ENCODE measurements at places on chromosomes 2 and 18.

DNA sequence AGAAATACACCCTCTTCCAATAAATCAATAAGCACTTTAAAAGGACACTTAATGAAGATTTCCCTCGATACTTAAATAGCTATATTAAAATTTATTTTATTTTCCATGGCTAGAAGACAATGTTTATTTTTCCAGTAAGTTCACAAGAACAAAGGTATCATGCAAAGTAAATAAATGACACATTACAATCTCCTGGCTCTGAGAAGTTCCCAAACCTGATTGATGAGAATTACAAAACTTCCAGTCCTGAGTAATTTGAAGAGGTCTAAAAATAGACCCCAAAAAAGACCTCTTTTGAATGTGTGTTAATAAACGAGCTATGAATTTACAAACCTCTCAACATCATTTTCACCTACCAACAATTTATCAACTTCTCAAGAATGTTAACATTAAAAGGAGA, 1.5 kb upstream of the PEX13 start:
- DNase-seq, result no peak

GRCh38 chr18:26757263-26758019, 108.1 kb downstream of the AQP4 start:
- DNase-seq, result no peak

- DNase-seq, result no peak
Observed at GRCh38 chr2:60295636-60295962, 257.9 kb downstream of the BCL11A start.

GRCh38 chr18:24831871-24832665, 371.6 kb downstream of the HRH4 start:
- DNase-seq, result peak; percentile 65

GRCh38 chr2:132372276-132372675, 44.3 kb upstream of the GPR39 start:
- no peak for DNase-seq

DNA sequence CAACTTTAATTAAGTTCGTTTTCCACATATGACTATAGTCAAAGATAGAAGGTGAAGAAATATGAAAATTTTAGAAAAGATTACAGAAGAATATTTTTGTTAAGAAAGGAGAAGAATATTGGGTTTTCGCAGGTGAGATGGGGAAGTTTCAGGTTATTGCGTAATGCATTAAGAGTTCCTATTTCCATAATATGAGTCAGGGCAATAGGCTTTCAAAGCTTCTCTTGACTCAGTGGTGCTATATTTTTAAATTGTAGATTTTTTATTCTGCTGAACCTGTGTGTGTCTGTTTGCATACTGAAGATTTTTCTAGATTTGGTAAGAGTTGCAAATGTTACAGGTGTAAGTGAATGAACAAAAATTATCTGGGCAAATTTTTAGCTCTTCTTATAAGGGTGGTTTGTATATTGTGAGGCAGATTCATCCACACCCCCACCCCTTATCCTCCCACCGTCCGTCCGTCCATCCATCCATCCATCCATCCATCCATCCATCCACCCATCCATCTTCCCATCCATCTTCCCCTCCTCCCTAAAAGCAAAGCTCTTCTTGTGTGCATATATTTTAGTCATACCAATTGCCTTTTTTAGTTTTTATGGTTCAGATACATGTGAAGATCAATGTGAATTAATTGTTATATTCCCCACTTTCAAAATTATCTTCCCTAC, 69.6 kb downstream of the MYO1B start:
- DNase-seq, result no peak

DNA sequence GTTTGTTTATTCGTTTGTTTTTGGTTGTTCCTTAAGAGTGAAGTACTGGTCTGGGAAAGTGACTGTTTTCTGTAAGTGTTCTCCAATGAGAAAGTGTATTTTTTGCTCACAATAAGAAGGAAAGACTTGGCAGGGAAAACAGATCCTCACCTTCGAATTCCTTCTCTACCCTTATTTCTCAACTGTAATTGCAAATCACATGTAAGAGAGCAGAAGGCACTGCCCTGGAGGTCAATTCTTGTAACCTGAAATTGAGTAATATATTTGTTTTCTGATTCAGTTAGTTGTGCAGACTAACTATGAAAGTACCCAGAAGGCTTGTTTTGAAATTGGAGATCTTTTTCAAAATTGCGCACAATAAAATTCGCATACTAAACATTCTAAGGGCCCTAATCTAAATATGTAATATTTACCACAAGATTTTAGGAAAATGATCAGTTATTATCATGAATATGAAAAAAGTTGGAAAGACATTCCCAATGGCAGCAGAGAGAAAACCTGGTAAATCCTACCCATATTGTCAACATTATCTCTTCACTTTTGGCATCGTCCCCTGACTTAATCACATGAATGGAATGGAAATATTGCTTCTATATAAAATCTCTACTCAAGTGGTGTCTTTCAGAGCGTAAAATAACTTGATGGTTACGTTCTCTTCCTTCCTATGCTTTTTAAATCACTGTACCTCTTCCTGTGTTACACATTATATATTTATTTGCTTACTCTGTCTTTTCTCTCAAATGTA, 24.1 kb downstream of the TFPI start:
- no peak for DNase-seq

DNA sequence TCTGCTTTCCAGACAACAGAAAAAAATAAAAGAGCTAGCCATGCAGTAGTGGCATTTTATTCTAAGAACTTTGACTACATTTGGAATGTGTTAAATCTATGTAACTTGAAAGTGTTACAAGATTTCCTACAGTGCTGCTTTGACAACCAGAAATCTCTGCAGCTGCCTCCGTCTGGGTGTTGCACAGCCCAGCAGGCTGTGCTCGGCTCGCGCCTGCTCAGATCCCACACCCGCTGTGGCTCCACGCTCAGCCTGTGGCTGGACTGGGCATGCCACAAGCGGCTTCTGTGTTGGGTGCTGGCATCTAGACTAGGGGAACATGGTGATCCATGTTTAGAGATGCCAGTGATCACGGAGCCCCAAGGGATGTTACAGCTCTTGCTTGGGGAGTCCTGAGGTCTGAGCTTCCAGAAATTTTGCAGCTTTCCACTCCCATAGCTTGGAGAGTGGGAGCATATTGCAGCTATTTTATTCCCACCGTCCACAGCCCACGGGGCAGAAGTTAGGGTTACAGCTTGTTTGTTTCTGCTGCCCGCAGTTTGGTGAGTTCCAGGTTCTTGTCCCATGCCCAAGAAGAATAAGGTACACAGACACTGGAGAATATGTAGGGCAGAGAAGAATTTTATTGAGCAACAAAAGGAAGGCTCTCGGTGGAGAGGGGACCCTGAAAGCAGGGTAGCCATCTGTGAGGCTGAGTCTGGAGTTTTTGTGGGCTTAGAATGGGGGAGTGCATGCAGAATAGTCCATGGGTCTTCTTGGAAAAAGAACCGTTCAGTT, 44.1 kb downstream of the FAM171B start:
- no peak for DNase-seq

DNA sequence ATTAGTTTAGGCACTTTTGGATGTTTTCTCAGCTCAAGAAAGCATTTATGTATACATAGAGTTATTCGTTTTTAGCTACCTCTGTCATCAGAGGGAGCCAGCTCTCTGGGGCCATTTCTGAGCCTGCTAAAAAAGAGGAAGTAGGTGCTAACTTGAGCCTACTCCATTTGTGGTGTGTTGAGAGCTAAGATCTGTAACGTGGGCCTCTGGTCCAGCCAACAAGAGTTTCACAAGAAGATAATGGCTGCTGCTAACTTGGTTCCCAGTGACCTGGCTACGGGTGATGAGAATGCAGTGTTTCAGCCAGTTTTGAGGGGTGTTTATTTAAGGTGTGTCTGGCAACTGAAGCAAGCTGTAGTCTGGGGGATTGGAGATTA, 182.5 kb downstream of the PRKCE start:
- no peak for DNase-seq

DNA sequence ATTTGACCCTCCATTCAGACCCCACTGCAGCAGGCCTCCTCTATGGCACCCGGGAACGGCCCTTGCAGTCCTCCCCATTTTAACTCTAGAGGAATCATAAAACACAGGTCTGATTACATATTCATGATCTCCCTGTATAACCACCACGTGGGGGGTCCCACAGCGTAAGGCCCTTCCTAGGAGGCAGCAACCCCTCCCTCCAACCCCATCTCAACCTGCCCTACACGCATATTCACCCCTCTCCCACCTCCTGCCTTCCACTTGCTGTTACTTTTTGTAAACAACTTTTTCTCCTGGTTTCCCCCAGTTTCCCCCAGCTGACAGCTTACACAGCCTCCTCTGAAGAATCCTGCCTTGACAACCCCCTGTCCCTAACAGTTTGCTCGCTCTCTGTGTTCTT, 85.1 kb upstream of the FOXI3 start:
- no peak for DNase-seq

GRCh38 chr18:79422022-79422782, 26.5 kb downstream of the NFATC1 start:
- no peak for DNase-seq

- DNase-seq, result peak; percentile 96
Observed at GRCh38 chr18:58297198-58297597, 253.2 kb downstream of the NEDD4L start.

- peak; percentile 5 for DNase-seq
Observed at GRCh38 chr2:145591109-145591809, 1071.3 kb upstream of the ZEB2 start.

GRCh38 chr2:45494275-45494977, 116.6 kb downstream of the SRBD1 start:
- peak; percentile 61 for DNase-seq

GRCh38 chr2:108219688-108220087, 20.1 kb upstream of the SULT1C3 start:
- DNase-seq, result peak; percentile 16

DNA sequence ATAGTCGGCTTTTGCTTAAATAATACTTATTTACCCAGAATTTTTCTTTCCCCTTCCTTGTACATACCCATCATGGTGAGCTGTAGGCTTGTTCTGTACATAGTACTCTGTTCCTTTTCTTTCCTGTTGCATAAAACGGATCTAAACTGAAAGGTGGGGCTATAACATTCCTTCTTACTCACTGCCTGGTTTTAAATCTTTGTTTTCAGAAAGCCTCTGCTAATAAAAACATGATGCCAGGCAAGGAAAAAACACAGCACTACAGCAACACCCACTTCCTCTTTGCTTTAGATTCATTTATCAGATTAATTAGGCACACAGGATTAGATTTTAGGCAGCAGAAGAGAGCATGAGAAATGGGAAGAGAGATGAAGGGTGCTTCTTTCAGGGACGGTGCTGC, 19.6 kb upstream of the STON1 start:
- DNase-seq, result peak; percentile 39

DNA sequence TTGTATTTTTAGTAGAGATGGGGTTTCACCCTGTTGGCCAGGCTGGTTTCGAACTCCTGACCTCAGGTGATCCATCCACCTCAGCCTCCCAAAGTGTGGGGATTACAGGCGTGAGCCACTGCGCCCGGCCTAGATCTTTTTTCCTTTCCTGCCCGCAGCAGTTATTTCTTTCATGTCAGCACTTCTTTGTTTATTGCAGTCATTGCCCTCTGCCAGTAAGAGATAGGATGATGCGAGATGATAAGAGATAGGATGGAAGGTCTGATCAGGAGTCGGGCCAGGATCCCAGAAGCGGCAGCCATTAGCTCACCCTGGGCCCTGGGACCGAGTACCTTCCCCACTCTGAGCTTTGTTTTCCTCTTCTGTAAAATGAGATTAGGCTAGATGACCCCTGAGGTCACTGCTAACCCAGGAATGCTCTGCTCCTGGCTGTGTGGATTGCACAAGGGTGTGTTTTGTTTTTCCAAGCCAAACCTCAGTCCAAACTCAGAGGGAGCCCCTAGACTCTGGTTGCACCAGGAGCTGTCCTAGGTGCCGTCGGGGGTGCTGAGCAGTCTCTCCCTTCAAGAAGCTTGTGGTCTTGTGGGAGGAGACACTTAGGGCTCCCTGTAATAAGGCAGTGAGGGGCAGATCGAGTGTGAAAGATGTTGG, 63.3 kb downstream of the LPIN1 start:
- DNase-seq, result no peak

- DNase-seq, result no peak
Observed at GRCh38 chr2:156666130-156666785, 230.1 kb downstream of the GPD2 start.

DNA sequence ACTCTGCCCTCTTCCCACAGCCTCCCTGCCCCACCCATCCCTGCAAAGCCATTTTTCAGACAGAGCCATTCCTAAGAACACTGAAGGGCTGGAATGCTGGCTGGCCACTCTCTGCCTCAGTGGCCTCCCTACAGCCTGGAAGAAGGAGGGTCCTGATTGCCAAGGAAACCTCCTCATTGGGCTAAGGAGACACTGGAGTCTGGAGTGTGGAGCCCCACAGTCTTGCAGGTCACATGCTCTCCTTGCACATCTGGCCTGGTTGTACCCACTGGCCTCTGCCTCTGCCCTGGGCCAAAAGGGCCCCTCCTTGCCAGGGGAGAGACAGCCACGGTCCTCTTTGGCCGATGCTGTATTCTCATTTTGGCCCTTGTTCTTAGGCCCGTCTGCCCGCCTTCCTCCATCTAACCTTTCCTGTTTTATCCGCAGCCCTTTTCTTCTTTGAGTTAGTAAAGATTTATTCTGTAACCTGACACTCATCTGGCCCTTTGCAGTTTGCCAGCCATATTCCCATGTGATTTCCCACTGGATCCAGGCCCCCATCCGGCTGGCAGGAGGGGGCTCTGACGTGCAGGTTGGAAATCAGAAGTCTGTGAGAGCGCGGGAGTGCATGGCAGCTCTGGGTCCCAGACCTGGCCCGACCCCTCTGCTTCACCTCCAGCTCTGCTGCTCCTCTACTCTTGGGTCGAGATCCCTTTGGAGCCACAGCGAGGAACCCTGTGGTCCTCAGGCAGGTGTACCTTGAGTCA, 11.0 kb upstream of the CATIP start:
- DNase-seq, result no peak

DNA sequence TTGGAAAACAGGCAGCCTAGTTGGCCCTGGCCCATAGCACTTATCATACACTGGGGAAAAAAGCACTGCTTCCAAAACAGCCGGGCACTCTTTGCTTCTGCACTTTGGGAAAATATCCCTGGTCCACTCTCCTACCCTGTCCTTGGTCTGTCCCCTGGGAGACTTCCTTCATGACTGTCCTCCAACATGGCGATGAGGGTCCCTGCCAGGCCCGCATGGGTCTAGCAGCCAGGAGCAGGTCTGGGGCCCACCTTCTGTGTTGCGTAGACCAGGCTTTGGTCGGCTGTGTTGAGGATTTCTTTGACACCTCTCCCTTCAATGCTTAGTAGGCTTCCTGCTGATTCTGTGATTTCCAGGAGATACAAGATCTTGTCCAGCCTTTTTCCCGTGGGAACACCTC, 12.2 kb downstream of the KCNF1 start:
- DNase-seq, result no peak
